NCI-H2171 (cell line): ENCODE measurements at places on chromosomes 16 and 17.
A peak's percentile ranks its signal among the peaks of the same experiment; 100 is the strongest.

DNA sequence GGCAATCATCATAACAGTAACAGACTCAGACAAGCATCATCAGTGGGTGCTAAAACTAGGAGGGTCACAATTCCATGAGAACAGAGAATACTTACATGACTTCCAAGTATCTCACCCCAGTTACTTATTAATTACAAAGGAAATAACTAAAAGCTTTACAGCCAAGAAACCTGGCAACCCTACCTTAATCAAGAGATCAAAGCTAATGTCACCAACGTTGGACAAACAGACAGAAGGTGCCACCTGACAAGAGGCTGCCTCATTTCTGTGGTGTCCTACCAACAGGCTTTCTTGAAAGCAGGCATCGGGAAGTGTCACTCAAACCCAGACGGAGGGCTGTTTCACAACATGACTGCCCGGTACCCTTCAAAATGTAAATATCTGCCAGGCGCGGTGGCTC lies 84.6 kb downstream of the RMI2 start:
- DNase-seq = no peak

GRCh38 chr17:75834279-75834920 lies 9.8 kb downstream of the UNC13D start:
- DNase-seq = no peak

DNA sequence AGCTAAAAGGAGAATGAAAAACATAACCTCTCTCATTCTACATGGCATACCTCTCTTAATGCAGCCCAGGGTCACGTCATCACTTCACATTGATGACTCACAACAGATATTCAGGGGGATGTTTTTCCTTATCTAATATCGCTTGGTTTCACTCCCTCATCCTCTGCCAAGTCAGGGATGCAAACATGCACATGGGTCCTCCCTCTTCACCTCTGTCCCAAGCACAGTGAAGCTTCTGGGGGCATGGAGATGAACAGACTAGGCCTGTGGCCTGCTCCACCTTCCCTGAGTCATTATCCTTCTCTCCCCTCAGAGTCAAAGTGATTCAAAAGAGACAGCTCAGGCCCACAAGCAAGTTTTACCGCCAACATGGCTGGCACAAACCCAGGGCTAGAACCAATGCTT lies 2.3 kb upstream of the MT2A start:
- no peak for DNase-seq

GRCh38 chr17:68290955-68291835 lies at the start of the genes ARSG and SLC16A6:
Gene ARSG (plus strand): TSS chr17:68291495. CDS start chr17:68307494, 15,999 bp downstream.
Gene SLC16A6 (minus strand): TSS chr17:68291127. CDS start chr17:68278320, 12,807 bp downstream.
- peak; percentile 88 for DNase-seq

DNA sequence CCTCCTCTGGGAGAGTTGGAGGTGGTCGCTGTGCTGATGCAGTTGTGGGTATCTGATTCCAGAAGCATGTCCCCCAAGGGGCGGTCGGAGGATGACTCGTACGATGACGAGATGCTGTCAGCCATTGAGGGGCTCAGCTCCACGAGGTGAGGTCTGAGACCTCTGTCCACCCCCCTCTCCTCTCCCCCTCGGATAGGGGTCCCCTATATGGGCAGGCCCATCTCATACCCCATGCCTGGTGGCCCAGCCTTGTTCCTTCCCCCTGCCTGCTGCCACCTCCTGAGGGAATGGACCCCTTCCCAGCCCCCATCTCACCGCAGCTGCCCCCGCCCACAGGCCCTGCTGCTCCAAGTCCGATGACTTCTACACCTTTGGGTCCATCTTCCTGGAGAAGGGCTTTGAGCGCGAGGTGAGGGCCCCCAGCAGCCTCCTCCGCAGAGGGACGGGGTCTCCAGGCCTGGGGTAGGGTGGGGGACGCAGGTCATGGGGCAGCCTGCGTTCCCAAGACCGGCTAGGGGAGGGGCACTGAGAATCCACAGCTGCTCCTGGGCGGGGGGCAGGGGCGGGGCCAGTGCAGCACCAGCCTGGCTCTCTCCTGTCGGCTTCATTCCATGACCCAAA lies 39.2 kb downstream of the ADCY7 start:
- no peak for DNase-seq

GRCh38 chr17:2964028-2964356 lies 99.4 kb downstream of the OR1D5 start:
- DNase-seq = no peak

- DNase-seq = no peak
Measured at GRCh38 chr17:72962106-72962505, 130.4 kb downstream of the SLC39A11 start.

- no peak for DNase-seq
Measured at GRCh38 chr17:35018814-35019213, 38.5 kb downstream of the LIG3 start.

GRCh38 chr16:49876716-49877129 lies 20.8 kb upstream of the ZNF423 start:
- DNase-seq = no peak

- DNase-seq = no peak
Measured at GRCh38 chr16:53503991-53504663, 1.1 kb upstream of the AKTIP start.

DNA sequence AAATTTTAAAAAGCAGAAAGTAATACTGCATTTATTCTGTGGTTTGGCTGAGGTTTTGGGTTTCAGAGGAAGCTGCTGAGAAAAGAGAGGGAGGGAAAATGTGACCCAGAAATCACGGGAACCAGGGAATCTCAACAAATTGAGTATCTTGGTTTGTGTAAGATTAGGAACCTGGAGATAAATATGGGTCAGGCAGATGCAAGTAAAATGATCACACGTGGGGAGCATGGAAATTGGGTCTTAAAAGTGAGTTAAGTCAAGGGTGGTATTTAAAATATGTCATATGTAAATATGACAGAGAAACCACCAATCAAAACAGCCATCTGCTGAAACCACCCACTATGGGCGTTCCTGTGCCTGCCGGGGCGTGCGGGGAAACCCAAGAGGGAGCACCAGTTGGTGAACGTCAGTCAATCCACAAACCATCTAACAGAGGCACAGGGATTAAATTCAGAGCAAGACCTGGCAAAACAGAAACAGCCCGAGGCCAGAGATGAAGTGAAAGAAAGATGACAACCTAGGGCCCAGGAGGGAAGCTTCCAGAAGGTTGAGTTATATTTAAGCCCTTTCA lies 33.4 kb downstream of the CDH13 start:
- no peak for DNase-seq

- no peak for DNase-seq
Measured at GRCh38 chr16:12191102-12191501, 214.6 kb downstream of the SNX29 start.

DNA sequence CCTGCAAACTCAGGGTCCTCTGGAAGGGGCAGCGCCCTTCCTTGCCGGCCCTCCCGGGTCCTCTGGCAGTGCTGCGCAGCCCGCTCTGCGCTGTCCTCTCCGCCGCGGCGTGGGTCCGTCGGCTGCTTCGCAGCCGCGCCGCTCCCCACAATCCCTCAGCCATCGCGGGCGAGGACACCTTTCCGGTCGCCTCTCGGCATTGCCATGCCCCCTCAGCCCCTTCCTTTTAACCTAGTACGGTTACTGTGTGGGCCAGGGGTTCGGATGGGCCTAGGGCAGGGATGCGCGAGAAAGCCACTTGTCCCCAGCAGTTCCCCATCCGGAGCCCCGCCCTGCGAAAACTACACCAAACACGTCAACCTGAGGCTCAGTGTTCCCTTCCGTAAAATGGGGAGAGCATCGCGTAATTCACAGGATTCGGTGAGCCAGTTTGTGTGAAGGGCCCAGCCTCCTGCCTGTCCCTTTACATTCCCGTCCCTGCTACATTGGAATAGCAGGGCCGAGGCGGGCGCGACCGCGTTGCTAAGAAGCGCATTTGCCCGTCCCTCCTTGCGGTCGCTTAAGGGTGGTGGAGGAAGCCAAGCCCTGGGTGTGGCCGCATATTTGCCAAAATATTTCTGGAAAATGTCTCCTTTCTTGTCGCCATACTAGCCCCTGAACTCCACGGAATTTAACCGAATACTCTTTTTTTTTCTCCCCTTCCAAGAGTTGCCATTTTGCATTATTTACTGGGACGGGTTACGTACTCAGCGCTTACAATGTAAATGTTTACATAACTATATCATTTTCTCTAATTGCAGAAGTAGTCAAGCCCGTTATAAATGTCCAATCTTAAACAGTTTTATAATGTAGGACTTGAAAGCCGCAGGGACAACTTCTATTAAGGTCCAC lies 13.2 kb downstream of the COPZ2 start:
- no peak for DNase-seq

GRCh38 chr16:68710211-68710610 lies 26.9 kb upstream of the CDH1 start:
- no peak for DNase-seq

- DNase-seq = no peak
Measured at GRCh38 chr16:4327386-4328045, 11.6 kb downstream of the GLIS2 start.

- no peak for DNase-seq
Measured at GRCh38 chr17:50257676-50258224, 16.5 kb upstream of the TMEM92 start.

DNA sequence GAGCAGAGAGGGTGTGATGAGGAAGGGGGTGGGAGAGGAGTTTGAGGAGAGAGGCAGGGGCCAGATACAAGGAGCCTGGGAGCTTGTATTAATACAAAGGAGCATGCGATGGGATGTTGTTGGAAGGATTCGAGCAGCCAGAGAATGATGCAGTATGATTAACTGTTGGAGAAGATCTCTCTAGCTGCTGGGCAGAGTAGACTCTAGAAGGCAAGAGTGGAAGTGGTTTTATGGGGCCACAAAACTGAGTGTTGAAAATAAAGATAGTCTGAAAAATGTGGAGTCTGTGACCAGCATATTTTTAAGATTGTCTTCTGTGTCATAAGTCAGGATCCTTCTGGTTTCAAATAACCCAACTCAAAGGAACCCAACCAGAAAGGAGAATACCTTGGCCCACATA lies 98.3 kb downstream of the MSI2 start:
- no peak for DNase-seq

GRCh38 chr17:40485851-40486521 lies 15.4 kb downstream of the TNS4 start:
- no peak for DNase-seq

DNA sequence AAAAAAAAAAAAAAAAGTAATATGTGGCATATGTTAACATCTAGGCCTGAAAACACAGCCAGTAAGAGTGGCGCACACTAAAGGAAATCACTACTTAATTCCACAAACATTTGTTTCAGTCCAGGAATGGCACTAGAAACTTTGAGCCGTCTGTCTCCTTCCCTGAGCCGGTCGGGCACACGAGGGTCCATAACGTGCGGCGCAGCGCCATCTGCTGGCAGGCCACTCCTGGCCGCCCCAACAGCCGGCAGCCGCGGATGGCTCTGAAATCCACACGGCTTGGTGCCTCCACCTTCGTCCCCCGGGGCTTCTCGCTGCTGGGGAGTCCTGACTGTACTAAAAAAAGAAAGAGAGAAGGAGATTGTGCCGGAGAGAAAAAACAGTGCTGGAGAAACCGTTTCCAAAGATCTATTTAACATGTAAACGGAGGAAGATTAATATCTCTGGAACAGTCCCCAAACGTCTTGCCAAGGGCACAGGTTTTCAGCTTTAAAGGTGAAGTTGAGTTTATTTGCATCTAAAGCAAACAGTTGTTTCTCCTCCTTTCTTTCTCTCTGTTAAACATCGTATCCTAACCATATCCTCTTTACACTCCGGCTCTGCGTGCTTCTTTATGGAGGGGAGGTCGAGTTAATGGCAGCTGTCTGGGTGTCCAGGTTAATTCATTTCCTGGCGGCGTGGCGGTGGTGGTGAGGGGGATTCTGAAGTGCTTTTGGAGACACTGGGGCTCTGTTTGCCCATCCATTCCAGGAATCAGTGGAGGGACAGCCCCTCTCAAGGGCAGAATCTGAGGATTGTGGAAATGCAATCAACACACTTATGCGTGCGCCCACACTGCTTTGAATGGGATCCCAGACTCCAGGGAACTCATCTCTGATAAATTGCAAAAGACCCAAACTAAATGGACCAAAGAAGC lies 611.3 kb upstream of the SALL1 start:
- peak; percentile 81 for DNase-seq

GRCh38 chr17:16027708-16028584 lies 28.3 kb downstream of the TTC19 start:
- no peak for DNase-seq

DNA sequence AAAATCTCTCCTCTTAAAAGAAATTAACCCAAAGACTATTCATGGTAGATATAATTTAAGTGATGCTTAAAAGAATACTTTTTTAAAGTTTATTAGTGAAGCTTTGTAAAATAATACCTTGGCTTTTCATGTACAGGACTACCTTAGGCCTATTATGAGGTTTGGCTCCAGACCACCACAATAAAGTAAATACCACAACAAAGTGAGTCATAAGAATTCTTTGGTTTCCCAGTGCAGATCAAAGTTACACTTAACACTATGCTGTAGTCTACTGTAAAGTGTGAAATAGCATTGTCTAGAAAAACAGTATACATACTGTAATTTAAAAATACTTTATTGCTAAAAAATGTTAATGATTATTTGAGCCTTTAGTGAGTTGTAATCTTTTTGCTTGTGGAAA lies 31.7 kb downstream of the CLTC start:
- DNase-seq = no peak

DNA sequence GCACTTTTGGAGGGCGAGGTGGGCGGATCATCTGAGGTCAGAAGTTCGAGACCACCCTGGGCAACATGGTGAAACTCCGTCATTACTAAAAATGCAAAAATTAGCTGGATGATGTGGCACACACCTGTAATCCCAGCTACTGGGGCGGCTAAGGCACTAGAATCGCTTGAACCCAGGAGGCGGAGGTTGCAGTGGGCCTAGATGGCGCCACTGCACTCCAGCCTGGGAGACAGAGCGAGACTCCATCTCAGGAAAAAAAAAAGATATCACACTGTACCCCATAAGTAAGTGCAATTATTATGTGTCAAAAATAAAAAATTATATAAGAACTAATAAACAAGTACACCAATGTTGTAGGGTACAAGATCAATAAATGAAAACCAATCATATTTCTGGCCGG lies 200.0 kb downstream of the CDRT15L2 start:
- no peak for DNase-seq

- DNase-seq = no peak
Measured at GRCh38 chr17:70105641-70106040, 30.6 kb downstream of the KCNJ16 start.

DNA sequence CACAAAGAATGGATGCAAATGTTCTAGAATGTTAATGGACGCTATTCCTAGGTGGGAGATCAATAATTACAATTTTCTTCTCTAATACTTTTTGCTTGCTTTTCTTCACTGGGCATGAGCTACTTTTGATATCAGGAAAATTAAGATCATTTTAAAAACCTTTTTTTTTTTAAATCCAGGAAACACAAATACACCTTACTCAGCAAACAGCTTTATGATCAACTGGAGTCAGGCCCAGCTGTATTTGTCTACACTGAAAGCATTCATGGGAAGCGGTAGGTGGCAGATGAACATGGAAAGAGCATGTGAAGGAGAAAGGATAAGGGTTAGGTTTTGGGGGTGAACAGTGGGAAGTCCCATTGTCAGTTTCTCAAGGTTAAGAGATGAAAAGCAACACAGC lies 97.8 kb downstream of the WDR59 start:
- DNase-seq = no peak
